Effector CD8-positive, alpha-beta T cell (primary cell): ENCODE measurements at places on chromosomes 11 and 22.

GRCh38 chr11:70107756-70108155 is 29.6 kb downstream of the ANO1 start:
- no peak for DNase-seq

GRCh38 chr11:70029115-70029860 is 48.8 kb upstream of the ANO1 start:
- DNase-seq, result no peak

DNA sequence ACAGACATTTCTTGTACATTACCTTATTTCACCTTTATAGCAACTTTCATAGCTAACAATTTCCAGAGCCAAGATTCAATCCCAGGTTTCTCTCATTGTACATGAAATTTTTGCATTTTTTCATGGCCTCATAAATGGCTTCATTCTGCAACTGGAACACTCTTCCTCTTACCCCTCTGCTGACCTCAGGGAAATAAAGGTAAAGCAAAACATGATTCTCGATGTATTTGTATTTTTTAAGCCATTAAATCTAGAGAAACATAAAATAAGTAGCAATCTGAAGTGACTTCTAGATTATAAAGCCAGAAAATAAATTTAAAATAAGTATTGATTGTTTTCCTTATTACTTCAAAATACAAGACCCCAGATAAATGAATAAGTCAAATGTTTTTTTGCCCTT is at the start of gene OR5T2:
Gene OR5T2, minus strand, starts transcription at position 101 of the 400 bp plus-strand sequence. CDS start 1,193 bp downstream, outside the sequence.
- DNase-seq, result no peak

GRCh38 chr11:11607772-11608171 is 14.0 kb downstream of the GALNT18 start:
- no peak for DNase-seq

- no peak for DNase-seq
Measured at GRCh38 chr11:61963282-61964057, 4.0 kb downstream of the FTH1 start.

DNA sequence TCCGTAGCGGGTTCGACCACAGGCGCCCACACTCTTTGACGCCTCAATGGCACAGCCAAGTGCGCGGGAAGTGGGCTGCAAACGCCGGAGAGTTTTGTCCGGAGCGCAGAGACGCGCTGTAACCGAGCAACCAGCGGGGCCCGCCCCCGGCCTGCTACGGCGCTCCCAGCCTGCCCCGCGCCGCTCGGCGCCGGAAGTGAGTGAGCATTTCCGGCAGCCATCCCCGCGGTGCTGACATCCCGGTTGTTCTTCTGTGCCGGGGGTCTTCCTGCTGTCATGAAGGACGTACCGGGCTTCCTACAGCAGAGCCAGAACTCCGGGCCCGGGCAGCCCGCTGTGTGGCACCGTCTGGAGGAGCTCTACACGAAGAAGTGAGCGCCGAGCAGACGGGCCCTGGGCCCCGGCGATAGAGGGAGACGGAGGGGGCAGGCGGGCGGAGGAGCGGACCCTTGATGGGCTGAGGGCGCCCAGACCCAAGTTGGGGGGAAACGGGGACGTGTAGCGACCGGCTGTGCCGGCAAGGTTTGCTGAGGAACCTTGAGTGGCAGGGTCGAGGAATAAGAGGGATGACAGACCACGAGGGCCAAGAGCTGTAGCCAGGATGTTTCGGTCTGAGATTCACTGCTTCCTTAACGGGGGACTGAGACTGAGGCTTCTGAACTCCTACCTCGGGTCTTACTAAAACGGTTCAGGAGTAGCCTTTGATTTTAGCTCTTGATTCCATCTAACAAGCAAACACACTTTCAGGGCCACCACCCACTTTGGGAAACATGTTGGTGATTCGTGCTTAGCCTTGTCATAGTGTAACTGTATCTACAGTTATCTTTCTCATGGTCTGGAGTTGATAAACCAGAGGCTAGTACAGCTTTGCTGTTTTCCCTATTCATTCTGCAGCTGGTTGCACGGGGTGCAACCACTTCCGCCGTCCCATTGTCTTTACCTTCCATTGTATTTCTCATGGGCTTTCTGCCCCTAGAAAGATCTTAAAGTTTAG is at the start of gene PSMD13:
Gene PSMD13, plus strand, starts transcription at position 203 of the 994 bp plus-strand sequence. Its CDS starts 74 bp downstream, at position 277.
- peak; percentile 74 for DNase-seq

DNA sequence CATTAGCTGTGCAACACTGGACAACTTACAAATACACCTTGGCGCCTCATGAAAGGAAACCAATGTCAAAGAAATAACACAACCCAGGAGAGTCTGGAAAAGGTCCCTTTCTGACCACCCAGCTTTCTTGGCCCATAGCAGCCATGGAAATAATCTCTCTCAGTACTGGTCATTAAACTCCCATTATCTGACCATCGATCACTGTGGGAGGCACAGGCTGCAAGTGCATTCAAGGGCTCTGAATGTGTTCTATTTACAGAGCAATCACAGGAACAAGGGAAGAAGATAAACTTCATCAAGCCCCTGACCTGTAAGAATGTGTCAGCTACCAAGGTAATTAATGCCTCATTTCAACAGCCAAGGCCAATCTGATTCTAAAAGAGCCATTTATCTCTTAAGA is 40.1 kb downstream of the CTSC start:
- DNase-seq, result no peak

DNA sequence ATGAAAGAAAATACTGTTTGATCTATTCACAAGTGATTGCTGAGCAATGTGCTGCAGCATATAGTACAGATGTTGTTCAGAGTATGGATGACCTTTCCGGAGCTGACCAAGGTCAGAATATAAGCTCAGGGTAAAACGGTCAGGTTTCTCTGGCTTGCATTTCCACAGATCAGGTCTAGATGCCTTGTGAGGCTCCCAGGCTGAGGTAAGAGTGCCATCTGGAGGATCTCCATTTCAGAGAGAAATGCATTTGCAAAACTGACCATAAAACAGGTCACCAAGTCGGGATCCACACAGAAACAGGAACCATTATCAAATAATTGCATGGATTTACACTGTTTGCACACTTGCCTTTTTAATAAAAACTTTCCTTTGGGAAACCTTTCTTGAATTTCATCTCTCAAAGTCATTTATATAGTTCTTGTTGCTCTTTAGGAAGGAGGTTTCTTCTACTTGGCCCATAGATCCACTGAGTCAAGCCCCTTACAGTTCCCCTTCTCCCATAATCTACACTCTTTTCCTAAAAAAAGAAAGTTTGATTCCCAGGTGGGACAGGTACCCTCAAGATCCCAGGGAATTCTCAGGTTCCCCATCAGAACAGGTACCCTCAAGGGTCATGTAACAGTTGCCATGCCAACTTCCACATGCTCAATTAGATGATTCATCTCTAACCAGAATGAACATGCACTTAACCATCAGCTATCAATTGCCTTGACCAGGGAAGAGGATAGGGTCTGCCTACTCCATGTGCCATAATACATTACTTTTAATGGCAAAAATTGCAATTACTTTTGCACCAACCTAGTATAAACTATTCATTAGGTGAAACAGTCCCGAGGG is 25.0 kb upstream of the TMPRSS5 start:
- no peak for DNase-seq

DNA sequence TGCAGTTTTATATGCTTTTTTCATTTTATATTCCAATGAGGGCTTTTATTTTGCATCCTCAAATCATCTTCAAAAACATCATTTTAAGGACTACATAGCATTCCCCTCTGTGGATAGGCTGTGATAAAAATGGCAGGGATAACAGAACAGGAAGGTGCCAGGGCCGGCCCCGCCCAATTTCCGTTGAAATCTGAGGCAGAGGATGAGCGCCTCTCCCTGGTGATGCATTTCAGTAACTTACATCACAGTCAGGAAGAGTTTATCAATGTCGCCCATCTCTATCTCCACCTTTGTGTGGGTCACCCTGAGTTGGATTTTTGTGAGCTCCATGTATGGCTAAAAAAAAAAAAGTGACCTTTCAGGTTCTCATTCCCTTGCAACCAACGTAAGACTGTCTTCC is 201.6 kb downstream of the DSCAML1 start:
- no peak for DNase-seq

GRCh38 chr11:76658651-76659650 is 11.6 kb downstream of the LRRC32 start:
- no peak for DNase-seq

GRCh38 chr11:74443071-74443864 is 24.1 kb downstream of the KCNE3 start:
- DNase-seq, result no peak

DNA sequence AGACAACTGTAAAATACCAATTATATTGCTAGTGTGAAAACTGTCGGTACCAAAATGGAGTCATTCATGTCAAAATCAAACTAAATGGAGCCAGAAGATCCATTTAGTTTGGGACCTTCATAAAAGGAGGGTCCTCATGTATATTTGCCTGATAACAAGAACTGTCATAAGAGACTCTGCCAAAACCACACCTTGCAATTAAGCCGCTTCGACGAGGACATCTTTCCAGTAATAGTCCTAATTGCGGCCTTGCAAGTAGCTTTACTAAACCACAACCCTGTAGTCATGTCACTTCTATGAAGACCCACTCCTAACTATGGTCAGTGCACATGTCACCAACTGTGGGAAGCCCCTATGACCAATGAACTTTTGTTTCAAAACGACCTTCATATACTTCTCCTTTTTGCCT is 9.4 kb downstream of the UBQLN3 start:
- DNase-seq, result no peak

GRCh38 chr11:103683576-103683975 is 352.9 kb upstream of the DDI1 start:
- no peak for DNase-seq

DNA sequence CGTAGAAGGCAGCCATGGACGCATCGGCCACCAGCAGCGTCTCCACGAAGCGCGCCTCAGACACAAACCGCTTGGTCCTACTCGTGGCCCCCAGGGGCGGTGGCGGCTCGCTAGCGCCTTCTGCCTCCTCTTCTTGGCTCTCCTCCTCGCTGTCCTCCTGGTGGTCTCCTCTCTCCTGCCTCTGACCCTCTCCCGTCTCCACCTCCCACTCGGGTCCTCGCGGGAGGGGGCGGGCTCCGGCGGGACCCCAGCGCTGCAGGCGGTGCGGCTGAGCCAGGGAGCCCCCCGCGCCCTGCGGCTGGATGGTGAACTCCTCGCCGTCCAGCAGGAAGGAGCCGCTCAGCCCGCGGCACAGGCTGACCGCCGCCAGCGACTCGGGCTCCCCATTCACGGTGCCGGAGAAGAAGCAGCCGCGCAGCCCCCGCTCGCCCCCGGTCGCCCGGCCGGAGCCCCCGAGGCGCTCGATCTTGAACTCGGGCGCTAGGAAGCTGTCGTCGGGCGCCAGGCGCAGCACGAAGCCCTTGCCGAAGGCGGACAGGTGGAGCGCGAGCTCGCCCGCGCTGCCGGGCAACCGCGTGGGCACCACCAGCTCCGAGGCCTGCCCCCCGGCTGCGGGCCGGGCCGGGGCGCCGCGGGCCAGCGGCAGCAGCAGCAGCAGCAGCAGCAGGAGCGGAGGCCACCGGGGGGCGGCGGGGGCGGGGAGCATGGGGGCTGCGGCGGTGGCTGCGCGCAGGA is 661 bp downstream of the ADAMTS8 start:
- no peak for DNase-seq

DNA sequence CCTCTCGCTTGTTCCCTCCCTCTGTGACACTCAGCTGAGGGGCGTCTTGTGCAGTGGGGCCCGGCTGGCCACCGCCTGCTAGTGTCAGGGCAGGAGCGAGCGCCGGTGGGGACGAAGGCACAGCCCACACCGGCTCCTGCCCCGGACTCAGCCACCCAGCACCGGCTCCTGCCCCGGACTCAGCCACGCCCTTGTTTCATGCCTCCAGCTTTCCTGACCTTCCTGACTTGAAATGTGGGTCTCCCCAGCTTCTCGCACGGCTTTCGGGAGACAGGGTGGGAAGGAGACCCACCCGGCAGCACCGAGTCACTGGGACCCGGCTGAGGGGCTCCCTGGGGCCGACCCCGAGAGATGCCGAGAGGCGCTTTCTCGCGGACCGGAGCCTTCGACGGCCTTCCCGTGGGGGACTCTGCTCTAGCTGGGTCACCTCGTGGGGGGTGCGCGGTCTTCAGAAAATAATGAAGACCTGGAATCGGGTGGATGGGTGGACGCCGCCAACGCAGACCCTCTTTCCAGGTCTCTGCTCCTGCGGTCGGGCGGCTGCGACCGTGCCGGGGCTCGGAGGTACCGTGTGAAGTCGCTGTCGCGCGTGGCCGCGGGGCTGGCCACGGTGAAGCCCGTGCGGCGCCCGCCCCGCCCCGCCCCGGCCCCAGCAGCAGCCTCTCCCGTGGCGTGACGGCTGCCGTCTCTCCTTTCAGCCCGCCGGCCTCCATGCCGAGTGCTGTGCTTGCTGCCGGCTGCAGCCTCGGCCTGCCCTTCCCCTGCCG is 10.2 kb downstream of the GLB1L2 start:
- DNase-seq, result no peak

GRCh38 chr11:898143-898511 is 12.5 kb downstream of the CHID1 start:
- no peak for DNase-seq

- no peak for DNase-seq
Measured at GRCh38 chr11:124276081-124276480, 19.9 kb downstream of the OR8G5 start.
